ENCODE measurements at places on chromosomes 5 and 9.

DNA sequence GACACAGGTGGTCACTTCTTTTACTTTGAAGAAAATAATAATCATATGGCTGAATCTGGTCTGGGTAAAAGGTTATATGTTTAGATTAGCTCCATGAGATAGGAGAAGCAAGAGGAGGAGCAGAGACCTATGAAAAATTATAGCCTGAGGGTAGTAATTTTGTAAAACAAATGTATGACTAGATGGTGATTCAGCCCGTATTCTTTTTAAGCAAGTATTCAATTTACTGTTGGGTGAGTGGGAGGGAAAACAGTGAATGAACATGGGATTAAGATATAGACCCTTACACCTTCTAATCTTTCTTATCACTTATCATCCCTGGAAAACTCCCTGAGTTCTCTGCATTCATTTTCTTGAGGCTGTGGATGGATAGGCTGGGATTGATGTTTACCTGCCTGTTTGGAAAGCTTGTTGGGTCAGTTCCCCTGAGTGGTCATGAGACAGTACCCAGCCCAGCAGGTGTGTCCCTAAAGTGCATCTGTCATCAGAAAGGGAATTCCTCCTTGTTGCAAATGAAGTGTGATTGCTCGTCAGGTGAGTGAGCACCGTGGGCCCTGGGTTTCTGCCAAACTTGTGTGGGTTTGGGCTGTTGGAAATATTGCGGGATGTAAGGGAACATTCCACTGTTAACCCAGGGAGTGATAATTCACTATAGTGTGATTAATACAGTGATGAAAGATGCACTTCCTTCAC is 101.2 kb upstream of the GDNF start:
- no peak for DNase-seq

- peak; percentile 88 for DNase-seq
These were observed 7.0 kb downstream of the ASS1 start for GRCh38 chr9:130451509-130452388.

DNA sequence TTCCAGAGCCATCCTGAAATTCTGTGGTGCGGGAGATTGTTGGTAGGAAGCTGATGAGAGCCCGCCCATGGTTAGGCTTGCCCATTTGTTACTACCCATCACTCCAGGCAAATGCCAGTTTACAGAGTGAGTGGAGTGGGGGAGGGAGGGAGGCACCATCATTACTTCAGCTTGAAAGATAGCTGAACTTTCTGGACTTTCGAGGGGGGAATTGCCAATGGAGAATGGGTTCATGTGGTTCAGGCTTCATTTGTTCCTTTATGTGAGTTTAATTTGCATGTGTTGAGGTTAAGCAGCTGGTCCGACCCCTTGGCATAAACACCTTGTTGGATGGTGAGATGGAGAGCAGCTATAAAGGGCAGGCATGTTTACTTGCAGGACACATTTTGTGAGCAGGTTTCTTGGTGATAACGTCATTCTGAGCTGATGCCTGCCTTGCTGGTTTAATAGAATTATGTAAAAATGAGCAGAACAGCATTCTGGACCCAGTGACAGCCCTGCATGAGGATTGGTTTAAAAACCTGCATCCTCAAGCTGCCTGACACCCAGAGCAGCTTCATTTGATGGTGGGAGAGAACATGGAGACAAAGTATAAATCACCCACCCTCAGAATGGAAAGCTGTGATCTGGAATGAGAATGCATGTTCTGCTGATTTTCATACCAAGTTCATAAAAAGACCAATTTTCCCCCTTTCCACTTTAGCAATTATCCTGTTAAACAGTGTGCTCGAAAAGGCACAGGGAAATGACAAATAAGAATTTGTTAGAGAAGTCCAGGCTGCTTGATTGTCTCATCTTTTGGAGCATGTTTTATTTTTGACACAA is 106.3 kb downstream of the TRIO start:
- no peak for DNase-seq

GRCh38 chr9:130205912-130206311 is 33.7 kb downstream of the NCS1 start:
- no peak for DNase-seq

- no peak for DNase-seq
These were observed 92.7 kb downstream of the PCSK1 start for GRCh38 chr5:96340357-96340756.

DNA sequence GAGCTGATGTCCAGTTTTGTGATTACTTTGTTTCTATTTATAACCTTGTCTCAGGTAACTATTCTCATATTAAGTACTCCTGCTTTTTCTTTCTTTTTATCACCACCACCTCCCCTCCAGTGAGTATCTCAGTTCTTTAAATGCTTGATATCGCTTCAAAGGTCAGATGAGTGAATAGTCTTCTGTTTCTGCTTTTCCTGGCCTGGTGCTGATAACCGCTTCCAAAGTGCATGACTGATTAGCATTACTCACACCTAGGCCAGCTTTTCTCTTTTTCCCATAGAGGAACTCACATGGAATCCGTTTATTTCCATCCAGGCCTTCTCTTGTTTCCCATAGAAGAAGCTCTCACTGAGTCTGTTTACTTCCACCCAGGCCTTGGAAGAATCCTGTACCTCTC is 3.2 kb downstream of the SLC36A1 start:
- DNase-seq, result no peak

DNA sequence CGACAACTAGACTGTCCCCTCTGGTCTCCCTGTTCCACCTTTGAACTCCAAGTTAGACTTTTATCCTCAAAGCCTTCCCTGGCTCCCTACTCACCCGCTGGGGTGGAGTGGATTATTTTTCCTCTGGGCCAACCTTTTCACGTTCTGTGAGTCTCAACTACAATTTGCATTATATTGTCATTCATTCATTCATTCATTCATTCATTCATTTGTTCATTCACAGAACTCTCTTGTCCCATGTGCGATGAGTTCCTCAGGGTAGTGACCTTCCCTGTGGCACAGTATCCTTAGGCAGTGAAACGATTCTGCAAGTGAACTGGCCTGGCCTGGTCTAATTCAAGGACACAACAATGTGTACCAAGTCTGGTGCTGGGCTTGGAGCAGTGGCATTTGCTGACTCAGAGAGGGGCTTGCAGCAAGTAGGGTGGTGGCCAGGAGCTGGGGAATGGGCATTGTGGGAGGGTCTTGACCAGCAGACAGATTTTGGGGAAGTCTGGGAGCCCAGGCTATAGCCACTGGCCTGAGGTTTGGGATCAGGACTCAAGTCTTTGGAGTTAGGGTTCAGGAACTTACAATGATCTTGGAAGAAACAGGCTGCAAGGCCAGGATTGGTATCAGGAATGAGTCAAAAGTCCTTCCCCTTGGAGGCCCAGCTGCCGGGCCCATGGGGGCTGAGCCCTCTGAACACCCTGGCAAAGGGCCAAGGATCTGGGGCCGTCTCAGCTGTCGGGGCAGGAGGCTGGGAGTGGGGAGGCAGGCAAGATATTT is 37.2 kb upstream of the COL15A1 start:
- DNase-seq, result no peak

DNA sequence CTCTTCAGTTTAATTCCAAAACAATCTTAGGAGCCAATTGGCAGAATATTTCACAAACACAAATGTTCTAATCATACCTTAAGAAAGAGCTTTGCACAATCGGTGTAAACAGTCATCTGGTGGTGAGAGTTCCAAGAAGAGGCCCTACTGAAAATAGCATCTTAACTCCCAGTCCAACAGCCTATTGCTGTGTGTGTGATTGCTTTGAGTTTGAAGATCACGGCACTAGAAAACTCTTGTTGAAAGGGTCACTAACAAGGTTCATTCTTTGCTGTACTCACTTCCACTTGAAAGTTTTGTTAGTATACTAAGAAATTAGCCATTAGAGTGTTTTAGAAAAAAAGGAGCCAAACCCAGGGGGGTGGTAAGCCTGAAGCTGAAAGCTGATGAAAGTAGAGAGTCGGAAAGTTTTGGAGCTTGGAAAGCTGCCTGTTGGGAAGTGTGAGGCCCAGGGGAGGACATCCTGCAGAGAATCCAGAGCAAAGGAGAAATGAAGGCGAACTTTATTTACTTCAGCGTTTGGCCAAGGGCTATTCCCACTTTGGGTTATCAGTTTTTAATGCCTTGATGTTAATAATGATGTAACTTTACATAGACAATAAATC is 180.3 kb upstream of the GHR start:
- no peak for DNase-seq

- DNase-seq, result no peak
These were observed 58.1 kb downstream of the DMRT1 start for GRCh38 chr9:899440-900184.

Data from NCI-H1092 (cell line).